ENCODE measurements at places on chromosomes 7 and 10. TPM values are rescaled to one million over a fixed set of nuclear protein-coding genes. Genes with fewer than 3 reads are reported as not detected.

DNA sequence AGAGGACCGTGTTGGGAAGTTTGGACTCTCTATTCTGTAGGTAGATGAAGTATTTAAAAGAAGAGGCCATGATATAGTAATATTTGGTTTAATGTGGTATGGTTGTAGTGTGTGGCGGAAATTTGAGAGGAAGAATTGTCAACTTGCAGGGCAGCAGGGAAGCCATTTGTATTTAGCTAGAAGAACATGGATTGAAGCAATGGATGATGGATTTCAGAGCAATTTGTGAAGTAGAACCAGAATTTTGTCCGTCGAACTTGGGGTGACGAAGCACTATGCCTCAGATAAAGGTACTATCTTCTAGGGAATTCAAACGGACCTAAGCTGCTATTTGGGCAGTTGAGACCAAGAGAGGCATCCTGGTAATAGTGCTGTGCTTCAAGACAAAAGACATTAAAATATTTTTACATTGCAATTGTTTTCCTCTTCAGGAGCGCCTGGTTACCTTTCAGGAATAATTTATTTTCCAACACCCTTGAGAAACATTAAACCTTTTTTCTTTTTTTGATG is 615 bp upstream of the WBP1L start:
- DNase-seq = no peak

- no peak for DNase-seq
Measured at GRCh38 chr7:94288096-94288495, 106.6 kb upstream of the COL1A2 start.

Gene DNA2
- total RNA-seq = 3.4 TPM

Gene CRTAC1
- total RNA-seq = not detected

Gene TCAF2
- 31.8 TPM for total RNA-seq

GRCh38 chr7:129989466-129989865 is 36.7 kb upstream of the UBE2H start:
- DNase-seq = no peak

- DNase-seq = no peak
Measured at GRCh38 chr7:1721047-1721690, 51.1 kb downstream of the ELFN1 start.

DNA sequence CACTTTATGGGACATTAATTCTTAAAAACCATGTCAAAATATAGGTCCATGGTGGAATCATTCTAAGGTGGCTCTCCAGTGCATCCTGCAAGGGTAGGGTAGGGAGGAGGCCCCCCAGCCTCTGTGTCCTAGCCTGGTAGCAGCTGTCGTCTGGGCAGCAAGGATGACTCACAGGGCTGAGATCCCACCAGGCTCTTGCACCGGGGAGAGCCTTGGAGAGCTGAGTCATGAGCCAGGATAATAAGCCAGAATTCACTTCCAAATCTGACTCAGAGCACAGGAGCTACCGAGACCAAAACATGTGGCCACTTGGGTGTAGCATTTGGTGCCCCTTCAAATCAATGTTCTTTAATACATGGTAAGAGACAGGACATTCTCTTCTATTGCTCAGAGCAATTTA is 298.5 kb downstream of the NEBL start:
- no peak for DNase-seq

Gene PNLIPRP3
- total RNA-seq = not detected

- no peak for DNase-seq
Measured at GRCh38 chr10:84257343-84258020, 12.6 kb downstream of the RGR start.

DNA sequence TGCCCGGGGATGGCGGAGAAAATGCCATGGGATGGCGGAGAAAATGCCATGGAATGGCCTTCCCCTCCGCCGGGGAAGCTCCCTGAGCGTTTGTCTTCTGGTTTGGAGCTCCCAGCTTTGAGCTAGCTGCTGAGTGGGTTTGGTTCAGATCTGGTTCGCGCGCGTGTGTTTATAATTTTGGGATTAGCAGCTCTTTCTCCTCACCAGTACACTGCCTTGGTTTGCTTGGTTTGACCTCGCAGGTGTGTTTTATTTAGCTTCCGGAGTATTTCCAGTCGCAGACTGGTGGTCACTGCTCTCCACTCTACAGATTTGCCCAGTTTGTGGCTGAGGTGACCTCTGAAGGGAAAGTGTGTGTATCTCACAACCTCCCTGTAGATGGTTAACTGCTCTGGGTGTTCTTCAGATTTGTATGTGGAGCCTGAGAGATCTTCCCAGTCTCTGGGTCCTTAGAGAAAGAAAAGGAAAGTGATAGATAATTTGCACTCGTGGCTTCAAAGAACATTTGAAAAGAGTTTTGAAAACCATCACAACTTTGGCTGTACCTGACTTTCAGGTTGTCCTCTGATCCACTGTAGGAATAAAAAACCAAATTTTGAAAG is 597 bp downstream of the ZNF277 start:
- DNase-seq = no peak

DNA sequence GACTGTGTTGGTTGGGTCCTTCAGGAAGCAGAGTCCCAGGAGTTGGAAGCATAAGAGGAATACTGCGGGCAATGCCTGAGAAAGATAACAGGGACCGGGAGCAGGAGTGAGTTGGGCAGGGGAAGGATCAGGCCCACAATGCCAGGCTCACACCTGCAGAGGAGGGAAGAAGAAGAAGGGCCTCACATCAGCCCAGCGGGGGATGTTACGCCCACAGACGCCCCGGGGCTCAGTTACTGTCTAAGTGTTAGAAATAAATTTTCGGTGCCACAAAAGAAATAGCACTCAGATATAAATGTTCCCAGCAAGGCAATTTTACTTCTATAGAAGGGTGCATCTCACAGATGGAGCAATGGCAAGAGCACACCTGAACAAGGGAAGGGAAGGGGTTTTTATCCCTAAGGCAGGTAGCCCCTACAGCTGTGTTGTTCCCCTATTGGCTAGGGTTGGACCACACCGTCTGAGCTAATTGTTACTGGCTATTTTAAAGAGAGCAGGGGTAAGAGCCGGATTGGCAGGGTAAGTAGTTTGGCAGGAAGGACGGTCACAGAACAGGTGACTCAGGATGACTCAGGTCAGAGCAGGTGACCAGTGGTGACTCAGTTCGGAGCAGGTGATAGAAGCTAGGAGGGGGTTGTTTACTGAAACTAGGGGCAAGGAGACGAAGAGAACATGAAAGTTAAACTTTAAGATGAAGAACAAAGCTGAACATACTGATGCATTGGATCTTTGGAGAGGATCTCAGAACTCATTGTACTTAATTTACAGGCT is at the start of gene NOS3:
NOS3 (plus strand) TSS at position 602 of the 771 bp plus-strand sequence. CDS start 2,787 bp downstream, outside the sequence.
- no peak for DNase-seq

GRCh38 chr10:133275684-133276092 is 980 bp downstream of the ADAM8 start:
- DNase-seq = no peak

DNA sequence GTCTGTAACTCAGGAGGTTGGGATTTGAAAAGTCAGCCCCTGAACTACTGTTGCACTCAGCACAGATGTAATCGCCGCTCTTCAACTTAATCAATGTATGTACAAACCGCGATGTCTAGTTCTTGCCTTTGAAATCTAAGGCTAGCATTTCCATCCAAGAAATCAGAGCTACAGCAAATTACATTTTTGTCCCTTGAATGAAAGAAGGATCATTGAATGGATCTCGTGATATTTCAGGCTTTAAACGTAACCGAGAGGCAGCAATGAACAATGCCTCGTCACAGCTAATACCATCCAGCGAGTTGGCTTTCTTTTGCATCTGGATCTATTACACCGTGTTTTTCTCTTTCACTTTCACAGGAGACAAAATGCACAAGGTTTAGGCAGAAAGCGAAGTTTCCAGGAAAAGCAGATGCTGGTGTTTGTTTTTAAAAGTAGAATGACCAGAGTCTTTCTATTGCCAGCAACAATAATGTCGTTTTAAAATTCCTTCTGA is 5.5 kb downstream of the SKIDA1 start:
- DNase-seq = no peak

DNA sequence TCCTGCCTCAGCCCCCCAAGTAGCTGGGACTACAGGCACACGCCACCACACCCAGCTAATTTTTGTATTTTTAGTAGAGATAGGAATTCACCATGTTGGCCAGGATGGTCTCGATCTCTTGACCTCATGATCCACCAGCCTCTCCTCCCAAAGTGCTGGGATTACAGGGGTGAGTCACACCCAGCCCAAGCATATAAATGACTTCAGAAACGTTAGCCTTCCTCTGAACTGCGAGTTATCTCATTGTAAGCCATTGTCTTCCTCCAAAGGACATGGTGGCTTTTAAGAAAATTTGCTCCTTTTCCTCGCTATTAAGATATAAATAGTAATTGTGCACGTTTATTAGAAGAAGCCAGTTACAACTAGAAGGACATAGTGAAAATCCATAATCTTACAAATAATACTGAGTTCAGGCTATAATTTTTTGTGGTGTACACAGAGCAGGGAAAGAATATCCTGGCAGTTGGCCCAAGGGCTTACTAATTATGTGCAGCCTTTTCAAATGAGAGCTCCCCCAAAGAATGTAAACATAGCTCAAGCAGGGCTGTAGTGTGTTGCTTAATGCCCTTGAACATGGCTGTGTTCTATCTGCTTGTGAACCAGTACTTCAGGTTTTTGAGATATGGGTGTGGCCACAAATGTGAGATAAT is 495.8 kb downstream of the PARD3 start:
- no peak for DNase-seq

Gene FAM237B
- total RNA-seq = not detected

DNA sequence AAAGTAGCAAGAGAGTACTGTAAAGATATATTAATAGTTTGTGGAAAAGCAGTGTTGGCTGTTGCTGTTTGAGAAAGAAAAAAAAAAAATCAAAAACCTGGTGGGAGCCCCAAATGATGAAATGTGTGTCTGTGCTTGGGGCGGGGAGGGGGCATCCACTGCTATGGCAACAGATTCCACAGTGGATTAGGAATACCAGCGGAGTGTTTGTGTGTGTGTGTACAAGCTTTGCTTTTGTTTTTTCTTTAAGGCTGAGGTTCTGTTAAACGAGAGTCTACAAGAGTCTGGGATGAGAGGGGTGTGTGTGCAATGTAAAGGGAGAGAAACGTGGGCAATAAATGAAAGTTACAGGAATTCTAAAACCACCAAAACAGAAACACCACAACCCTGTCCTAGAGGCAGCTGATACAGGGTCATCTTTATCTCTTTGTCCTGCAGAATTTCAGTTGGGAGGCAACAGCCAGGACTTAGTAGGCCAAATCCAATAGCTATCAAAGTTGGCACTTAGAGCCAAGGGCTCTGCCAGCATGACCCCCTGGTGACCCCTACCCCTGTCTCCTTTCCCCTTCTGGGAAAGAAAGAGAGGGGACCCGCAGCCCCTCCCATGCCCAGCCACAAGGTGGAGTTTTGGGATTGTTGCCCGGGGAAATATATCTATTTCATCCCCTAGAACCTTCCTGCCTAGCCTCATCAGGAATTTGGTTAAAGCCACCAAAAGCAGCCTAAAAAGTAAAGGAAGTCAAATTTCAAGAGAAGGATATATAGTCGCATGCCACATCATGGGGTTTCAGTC is 85.4 kb downstream of the OSBPL3 start:
- DNase-seq = no peak

GRCh38 chr7:91949221-91950009 is 8.8 kb downstream of the AKAP9 start:
- no peak for DNase-seq

Gene LEP
- not detected for total RNA-seq

Gene ABCC2
- total RNA-seq = 5.3 TPM

Gene WNT2
- not detected for total RNA-seq

Gene FKBP6
- total RNA-seq = not detected

DNA sequence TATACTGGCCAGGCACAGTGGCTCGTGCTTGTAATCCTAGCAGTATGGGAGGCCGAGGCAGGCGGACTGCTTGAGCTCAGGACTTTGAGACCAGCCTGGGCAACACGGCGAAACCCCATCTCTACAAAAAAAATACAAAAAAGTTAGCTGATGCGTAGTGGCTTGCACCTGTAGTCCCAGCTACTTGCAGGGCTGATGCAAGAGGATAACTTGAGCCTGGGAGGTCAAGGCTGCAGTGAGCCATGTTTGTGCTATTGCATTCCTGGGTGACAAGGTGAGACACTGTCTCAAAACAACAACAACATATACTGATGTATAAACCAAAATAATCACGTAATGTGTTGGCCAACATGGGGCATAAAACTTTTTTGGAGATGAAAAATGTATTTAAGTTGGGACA is 6.4 kb upstream of the NPM3 start:
- no peak for DNase-seq

GRCh38 chr7:157564517-157565177 is 227.8 kb downstream of the DNAJB6 start:
- DNase-seq = no peak

GRCh38 chr7:18177129-18177814 is 149.6 kb upstream of the PRPS1L1 start:
- DNase-seq = no peak

DNA sequence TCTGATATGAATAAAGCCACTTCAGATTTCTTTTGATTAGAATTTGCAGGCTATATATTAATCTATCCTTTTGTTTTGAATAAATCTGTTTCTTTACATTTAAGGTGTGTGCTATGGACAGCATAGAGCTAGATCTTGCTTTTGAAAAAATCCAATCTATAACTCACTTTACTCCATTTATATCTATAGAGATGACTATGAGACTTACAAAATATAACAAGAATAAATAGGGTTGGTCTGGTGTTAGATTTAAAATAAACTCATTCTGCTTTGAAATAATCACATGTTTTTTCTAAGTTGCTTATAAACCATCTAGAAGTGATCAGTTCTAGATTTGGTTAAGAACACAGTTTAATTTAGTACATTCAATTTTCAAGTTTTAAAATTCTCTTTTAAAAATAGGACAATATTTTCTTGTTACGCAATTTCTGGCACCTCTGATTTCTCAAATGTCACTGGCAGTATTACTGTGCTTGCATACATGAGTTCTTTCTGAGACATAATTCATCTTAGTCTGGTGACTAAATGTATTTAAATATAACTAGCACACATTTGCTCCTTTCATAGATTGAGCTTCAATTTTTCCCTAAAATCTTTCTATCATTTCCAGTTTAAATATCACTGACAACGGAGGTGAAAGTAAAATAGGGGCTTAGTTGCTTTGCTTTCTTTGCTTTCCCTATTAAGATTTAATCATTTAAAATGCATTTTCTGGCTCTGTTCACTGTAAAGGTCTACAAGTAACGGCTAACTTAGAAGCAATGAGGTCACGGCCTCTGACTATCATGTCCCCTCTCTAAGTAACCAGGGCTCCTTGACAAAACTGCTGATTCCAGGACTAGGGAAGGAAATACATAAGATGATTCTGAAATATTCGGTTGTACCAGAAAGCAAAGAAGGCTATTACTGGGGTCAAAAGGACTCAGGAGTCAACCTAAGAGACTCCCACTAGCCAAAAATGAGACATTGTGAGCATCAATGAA is 89.3 kb downstream of the ICA1 start:
- no peak for DNase-seq

DNA sequence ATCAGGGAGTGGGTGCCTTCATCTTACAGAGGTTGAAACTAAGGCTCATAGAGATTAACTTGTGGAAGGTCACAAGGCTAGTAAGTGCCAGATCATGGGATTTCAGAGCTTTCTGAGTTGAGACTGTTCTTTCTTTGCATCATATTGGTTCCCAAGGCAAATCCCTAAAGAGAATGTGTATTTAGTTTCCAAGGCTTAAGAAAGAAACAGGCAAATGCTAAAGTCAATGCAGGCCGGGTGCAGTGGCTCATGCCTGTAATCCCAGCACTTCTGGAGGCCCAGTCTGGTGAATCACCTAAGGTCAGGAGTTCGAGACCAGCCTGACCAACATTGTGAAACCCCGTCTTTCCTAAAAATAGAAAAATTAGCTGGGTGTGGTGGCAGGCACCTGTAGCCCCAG is 19.8 kb downstream of the CDK1 start:
- DNase-seq = no peak

GRCh38 chr10:63132651-63133055 is 475 bp upstream of the NRBF2 start:
- DNase-seq = no peak

Gene VWA2
- total RNA-seq = not detected

Measured in T-cell (primary cell).